Fibroblast of upper back skin (primary cell): ENCODE measurements at places on chromosomes 4 and X.

DNA sequence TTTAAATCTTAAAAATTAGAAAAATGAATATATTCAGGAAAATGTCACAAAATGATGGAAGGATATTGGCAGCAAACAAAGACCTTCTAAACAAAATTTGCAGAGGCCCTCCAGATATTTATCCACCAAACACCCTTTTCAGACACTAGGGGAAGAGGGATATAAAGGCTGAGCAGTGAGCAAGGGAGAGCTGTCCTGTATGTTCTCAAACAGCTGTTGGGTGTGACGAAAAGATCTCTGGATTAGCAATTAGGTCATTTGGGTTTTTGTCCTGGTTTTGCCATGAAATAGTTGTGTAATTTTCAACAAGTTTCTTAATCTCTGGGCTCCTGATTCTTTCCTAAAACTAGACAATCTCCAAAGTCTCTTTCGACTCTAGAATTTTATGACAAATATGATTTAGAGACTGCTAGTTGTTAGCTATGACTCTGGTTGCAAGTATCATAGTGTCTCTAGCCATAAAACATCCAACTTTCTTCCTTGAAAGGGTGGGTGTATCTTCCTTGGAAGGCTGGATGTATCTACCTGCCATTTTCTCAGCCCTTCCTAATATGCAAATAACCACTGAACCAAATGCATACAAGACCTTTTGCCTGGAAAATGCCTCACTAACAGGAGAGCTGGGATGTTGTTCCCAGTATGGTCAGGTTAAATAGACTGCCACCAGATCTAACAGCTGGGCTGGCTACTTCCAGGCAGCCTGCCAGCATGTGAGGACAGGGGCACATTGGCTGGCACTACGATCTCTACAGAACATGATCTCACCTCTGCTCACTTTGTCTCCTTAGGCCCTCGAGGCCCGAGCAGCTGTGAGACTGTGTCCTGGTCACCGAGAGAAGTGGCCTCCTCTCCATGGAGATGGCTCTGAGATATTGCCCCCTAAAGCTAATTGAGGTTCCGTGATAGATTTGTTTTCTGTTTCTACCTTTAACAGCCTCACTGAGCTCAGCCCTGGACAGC lies 225.5 kb upstream of the JADE1 start:
- no peak for DNase-seq

DNA sequence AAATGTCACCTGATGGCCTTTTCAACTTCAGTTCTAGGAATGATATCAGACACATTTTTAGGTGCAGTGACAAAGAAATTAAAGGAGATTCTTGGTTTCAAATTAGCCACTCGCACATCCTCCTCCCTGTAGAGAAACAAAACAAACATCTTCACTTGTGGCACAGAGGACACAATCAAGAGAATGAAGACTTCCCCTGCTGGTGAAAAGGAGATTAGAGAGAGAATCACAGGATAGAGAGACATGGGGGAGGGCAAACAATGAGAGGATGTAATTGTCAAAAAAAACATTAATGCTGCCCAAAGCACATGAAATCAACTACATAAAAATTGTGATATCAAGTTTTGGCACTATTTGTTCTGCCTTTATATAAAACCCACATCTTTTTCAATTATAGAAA lies 34.5 kb downstream of the ACE2 start:
- DNase-seq, result no peak

DNA sequence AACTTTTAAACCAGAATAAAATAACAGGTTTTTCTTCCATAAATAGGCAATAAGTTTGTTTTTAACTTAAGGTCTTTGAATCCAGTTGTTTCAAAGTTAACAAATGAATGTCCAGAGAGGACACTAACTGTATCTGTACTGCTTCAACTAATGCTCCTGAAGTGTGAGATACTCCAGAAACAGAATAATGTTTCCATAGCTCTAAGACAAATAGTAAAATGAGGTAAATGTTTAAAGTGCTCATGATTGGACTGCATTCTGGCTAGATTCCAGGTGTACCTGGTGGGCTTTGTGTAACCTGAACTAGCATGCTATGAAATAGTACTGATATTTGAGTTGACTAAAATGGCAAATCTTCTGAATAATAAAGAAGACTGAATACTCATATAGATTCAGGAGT lies 51.7 kb downstream of the METTL14 start:
- no peak for DNase-seq

- DNase-seq, result no peak
Measured at GRCh38 chr4:143404555-143404954, 67.9 kb downstream of the GAB1 start.

GRCh38 chrX:45781901-45782553 lies 581.4 kb upstream of the DIPK2B start:
- DNase-seq, result peak; percentile 71

DNA sequence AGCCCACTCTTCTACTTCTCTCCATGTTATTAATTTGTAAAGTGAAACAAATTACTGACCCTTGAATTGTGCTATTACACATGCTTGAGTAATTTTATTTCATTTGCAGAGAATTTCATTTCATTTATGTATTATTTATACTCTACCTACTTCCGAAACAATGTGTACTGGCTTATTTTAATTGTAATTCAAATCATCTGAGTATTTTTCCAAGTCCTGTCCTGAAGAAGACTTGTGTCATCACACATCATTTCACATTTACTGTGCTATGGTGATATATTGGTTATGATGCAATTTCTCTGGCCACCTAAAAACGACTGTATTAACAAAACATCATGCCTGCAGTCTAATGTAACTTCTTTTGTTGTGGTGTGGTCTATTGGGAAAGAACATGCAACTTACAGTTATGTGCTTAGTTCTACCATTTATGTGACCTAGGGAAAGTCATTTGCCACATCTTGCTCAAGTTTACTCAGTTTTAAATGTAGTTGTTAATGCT lies 384.5 kb downstream of the RPA4 start:
- peak; percentile 19 for DNase-seq

GRCh38 chr4:100060765-100061416 lies 110.8 kb upstream of the H2AZ1 start:
- DNase-seq, result no peak

GRCh38 chrX:37380924-37381323 lies 31.8 kb downstream of the PRRG1 start:
- DNase-seq, result peak; percentile 62

GRCh38 chr4:42566835-42567234 lies 90.1 kb downstream of the ATP8A1 start:
- DNase-seq, result no peak

- DNase-seq, result no peak
Measured at GRCh38 chrX:110318664-110318968, 731 bp upstream of the AMMECR1 start.

- DNase-seq, result peak; percentile 86
Measured at GRCh38 chr4:27702730-27703431, 842.2 kb downstream of the STIM2 start.

DNA sequence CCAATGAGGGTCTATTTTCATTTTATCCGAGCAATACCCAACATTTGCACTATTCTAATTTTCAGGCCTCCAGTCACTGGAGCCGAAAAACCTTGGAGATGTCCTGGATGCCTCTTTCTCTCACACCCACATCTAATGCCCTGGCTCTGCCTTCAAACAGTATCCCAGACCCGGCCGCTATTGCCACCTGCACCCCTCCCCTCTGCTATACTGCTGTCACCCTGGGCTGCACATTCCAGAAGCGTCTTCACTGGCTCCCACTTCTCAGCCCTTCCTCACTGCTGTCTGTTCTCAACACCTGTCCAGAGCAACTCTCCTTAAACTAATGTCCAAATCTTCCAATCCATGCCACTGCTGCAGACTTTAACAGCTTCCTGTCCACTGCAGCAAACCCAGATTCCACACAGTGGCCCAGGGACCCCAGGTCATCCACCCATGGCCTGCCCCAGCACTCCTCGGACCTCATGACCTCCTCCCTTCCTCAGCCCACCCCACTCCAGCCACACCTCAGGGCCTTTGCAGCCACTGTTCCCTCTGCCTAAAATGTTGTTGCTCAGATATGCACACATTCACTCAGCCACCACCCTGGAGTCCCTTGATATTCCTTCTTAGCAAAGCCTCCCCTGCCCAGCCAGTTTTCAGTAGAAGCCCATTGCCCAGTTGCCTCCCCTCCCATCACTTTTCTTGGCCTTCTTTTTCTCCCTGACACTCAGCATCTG lies 30.5 kb upstream of the PPP2R2C start:
- no peak for DNase-seq

- DNase-seq, result no peak
Measured at GRCh38 chr4:157514711-157515110, 294.2 kb downstream of the GRIA2 start.

DNA sequence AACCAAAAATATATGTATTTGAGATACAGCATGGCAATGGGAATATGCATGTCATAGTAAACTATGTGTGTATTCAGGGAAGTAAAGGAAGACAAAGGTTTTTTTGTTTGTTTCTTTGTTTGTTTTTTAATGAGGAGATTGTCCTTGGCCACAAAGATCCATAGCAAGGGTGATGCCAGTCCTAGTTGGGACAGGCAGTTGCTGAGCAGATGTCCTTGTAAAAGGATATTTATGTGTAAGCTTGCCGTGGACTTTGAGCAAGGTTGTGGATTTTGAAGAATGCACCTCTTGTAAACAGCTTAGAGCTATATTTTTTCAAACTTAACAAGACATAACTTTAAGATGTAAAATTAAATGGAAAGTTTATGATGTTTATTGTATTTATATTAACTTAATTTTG lies 69.9 kb upstream of the GABRE start:
- DNase-seq, result no peak

DNA sequence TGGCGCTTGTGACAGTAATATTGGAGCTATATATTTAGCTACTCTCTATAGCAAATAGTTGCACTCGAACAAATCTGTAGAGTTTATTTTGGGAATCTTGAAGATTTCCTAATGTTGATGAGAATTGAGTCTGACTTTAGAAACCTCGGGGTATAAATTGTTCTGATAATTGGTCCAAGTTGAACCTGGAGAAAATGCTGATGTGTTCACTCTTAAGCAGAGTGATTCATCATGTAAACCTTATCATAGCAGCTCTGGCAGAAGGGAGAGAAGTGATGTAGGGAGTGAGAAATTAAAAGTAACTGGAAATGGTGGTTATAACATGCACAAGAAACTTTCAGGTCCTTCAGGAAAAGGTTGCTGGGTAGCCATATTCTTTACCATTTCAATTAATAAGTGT lies 16.4 kb upstream of the SLC4A4 start:
- peak; percentile 35 for DNase-seq

DNA sequence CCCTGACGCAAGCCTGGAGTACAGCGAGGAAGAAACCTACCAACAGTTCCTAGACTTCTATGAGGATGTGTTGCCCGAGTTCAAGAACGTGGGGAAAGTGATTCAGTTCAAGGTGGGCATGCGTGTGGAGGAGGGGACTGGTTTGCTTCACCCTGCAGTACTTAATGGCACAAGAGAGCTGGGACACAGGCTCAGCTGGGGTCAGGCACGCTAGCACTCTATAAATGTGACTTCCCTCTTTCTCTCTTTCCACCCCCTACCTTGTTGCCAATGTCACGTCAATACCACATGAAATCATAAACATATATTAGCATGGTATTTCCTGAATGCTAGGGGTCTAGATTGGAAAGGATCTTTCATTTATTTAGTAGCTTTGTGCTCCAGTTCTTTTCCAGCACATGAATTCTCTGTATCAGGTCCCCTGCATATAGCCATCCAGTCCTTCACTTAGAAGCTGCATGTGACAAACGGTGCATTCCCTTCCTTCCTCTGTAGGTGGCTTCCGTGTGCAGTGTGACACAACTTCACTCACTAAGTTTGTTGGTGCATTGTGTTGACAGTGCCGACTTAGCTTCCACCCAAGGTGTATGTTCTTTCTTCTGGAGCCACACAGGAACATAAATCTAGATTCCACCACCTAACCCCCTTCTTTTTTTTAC lies 25.6 kb downstream of the ZRSR2 start:
- peak; percentile 26 for DNase-seq

- peak; percentile 71 for DNase-seq
Measured at GRCh38 chr4:39933671-39934590, 43.8 kb downstream of the PDS5A start.

GRCh38 chrX:153338836-153339235 lies 4.9 kb downstream of the ZNF275 start:
- no peak for DNase-seq

DNA sequence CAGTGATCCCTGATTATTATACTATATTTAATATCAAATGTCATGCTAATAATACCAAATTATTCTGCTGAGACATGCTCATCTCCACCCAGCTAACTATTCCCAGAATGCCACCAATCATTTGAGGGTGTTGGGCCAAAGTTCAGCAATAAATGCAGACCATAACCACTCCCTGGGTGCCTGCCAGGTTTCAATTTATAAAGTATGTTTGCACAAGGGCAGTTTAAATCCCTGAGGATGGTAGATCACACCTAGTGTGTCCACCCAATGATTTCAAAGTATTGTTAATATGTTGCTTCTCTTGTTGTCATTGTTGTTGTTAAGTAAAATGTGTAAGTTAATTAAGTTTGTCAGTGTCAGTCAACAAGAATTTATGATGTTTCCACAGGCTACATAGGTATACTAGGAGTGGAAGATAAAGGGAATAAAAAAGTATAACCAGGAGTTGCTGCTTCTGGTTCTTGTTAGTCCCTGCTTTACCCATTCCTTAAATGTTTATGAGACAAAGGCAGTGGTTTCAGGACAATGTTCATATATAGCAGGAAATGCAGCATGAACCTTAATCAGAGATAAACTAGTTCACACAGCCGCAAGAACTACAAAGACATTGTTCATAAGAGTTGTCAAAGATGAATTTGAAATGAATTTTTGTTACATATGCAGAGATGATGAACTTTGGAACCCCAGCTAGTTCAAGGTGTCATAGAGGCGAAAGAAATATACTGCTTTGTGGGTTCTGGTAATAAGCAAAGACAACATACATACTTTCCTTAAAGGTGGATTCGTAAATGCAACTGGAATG lies 25.5 kb downstream of the HPGD start:
- DNase-seq, result no peak

DNA sequence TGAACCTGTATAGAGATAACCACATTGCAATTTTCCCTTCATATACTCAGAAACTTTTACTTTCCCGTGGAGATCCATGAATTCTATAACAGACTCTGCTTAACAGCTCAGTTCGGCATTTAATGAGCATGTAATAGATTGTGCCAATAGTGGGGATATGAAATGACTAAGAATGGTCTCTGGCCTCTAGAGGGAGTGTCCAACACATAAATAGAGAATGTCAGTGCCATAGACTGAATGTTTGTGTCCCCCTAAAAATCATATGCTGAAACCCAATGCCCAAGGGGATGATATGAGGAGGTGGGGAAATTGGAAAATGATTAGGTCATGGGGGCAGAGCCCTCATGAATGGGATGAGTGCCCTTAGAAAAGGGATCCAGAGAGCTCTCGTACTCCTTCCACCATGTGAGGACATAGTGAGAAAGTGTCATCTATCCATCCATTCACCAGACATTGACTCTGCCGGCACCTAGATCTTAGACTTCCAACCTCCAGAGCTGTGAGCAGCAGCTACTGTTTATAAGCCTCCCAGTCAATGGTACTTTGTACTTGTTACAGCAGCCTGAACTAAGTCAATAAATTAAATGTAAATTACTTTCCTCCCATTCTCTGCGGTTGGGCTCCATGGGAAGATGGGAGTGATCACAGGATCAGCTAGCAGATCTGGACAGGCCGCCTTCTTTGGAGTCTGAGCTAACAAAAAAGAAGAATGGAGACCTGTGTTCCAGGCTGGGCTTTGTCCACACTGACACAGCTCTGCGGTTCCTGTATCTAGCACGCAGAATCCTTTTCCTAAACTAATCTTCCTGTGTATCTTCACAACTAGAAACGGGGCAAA lies 28.1 kb upstream of the HPSE start:
- DNase-seq, result peak; percentile 44
